Activated gamma-delta T cell treated with anti-CD3 and anti-CD28 coated beads, Interleukin-2, amount 50 U/mL, for 16 hours (primary cell): ENCODE measurements at places on chromosomes 5 and 9.

- peak; percentile 75 for DNase-seq
Observed at GRCh38 chr5:173056783-173057061, 570 bp downstream of the CREBRF start.

GRCh38 chr5:170584003-170584402 is 80.2 kb downstream of the KCNIP1 start:
- DNase-seq: no peak

DNA sequence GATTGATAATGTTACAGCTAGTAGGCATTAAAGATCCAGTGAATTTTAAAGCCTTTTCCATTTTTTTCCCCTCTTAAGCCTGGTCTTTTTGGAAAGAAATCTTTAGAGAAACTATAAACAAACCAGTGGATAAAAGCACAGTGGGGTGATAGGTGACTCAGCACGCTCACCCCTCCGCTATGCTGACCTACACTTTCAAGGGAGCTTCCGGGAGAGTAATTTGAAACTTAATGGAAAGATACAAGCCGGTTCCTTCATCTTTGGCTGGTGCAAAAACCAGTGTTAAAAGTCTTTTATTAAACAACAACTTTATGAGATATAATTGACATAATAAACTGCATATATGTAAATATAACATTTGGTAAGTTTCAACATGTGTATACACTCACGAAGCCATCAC is 27.0 kb upstream of the ALDOB start:
- DNase-seq: no peak

GRCh38 chr5:78550891-78551290 is 97.7 kb downstream of the LHFPL2 start:
- DNase-seq: no peak

GRCh38 chr9:104836767-104837166 is 72.8 kb downstream of the NIPSNAP3B start:
- DNase-seq: no peak
